ENCODE measurements at places on chromosomes 13 and 19.

DNA sequence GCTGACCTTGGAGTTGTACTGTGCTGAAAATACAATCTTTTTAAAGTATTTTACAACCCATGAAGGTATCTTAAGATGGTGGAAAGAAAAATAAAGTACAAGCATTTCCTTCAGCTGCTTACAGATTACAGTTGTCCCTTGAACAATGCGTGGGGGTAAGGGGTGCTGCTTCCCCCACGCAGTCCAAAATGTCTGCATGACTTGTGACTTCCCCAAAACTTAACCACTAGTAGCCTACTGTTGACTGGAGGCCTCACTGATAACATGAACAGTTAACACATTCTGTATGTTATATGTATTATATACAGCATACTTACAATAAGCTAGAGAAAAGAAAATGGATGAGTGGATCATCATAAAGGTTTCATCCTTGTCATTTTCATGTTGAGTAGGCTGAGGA, 45.3 kb upstream of the ZNF599 start:
- no peak for DNase-seq

- DNase-seq: peak; percentile 56
Measured at GRCh38 chr13:75468098-75468497, 13.9 kb downstream of the TBC1D4 start.

DNA sequence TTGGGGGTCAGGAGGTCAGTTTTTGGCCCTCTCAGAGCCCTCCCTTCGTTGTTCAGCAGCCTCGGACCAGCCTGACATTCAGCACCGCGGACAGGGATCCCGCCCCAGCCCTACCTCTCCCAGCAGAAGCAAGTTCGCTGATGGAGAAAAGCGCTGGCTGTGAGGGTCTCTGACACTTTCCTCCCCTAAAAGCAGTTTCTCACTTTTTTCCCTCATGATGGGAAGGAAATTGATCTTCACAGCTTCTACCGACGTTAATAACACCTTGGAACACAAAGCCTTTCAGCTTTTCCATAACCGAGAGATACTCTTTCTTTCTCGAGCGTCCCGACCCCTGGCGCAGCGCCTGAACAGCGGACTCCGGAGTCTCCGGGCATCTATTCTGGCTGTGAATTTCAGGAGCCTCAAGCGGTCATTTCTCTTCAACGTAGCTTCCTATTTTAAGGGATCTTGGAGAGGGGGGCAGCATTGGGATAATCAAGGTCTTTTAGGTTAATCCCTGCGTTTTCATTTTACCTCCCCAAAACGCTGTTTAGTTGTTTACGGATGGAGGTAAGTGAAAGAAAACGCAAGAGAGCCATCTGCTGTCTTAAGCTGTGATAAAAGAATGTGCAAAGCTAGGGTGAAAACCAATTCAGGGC, 467.2 kb downstream of the ITGBL1 start:
- peak; percentile 32 for DNase-seq

DNA sequence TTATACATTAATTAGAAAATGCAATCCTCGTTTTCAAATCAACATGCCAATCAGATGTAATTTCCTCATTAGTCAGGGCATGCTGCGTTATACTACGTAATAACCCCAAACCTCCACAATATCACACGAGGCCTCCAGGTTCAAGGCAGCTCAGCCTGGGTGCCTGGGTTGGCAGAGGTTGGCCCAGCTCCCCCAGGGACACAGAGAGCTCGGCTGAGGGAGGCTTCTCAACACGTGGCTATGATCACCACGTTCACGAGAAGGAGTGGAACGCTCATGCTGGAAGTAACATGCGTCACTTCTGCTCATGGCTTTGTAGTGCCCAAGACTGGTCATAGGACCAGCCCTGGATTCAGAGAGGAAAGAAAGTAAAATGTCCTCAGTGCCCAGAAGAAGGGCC, 144.9 kb upstream of the SOX1 start:
- DNase-seq: no peak

GRCh38 chr13:60150538-60150937, 13.2 kb downstream of the DIAPH3 start:
- DNase-seq: no peak

All from GM23248 (cell line).